Activated T-cell treated with anti-CD3 and anti-CD28 coated beads, Interleukin-2, amount 50 U/mL, for 72 hours (primary cell): ENCODE measurements at places on chromosomes 7 and 10. TPM values are rescaled to one million over a fixed set of nuclear protein-coding genes. Genes with fewer than 3 reads are reported as not detected.

DNA sequence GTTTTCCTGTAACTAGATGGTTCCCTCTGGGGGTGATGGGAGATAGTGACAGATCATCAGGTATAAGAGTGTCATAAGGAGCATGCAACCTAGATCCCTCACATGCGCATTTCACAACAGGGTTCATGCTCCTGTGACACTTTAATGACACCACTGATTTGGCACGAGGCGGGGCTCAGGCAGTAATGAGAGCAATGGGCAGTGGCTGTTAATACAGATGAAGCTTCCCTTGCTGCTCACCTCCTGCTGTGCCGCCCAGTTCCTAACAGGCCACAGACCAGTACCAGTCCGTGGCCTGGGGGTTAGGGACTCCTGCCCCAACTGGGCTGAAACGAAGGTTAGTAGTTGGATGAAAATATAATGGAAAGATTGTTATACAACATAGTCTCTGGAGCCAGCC is 201.6 kb upstream of the LRRN3 start:
- DNase-seq, result no peak

The CCL24 gene
- not detected for total RNA-seq

The CALCR gene
- total RNA-seq, result not detected

DNA sequence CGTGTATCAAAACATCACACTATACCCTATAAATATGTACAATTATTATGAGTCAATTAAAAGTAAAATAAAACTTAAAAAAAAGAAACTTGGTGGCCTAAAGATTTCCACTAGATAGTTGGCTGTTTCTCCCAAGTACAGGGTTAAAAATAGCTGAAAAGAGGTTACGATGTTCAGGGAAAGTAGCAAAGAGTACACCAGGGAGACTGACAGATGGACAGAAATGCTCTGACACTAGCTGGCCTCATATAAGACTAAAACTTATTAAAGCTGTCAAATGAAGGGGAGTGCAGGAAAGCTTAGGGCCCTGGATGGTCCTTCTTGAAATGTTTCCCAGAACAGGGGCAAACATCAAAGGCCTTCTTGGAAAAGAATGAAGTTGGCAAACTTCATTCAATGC is 51.3 kb downstream of the TCAF1 start:
- no peak for DNase-seq

DNA sequence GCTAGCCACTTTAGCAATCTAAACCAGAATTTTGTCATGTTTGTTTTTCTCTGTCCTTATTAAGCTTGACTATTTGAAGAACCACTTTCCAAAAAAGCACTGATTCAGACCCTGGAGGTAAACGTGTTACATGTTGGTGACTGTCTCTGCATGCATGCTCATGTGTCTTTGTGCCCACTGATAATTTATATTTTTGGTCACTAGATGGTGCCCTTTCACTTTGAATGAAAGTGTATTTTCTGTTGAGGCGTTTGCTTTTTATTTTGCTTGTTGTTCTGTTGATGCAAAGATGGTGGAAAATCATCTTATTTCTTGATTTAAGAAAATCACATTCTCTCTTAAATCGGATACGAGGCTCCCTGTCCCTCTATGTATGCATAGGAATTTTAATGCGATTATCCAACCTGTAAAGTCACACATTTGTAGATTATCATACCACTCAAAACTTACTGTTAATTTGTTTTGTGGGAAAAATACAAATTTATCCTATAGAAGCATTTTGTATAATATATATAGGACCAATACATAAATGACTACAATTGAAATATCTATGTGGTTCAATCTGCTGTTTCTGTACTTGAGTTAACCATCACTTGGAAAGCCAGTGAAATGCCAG is 269.3 kb downstream of the BICC1 start:
- DNase-seq, result no peak

The PTF1A gene
- total RNA-seq, result not detected

The PVRIG gene
- 34.4 TPM for total RNA-seq

The NKX1-2 gene
- not detected for total RNA-seq

The CALML3 gene
- total RNA-seq, result not detected

DNA sequence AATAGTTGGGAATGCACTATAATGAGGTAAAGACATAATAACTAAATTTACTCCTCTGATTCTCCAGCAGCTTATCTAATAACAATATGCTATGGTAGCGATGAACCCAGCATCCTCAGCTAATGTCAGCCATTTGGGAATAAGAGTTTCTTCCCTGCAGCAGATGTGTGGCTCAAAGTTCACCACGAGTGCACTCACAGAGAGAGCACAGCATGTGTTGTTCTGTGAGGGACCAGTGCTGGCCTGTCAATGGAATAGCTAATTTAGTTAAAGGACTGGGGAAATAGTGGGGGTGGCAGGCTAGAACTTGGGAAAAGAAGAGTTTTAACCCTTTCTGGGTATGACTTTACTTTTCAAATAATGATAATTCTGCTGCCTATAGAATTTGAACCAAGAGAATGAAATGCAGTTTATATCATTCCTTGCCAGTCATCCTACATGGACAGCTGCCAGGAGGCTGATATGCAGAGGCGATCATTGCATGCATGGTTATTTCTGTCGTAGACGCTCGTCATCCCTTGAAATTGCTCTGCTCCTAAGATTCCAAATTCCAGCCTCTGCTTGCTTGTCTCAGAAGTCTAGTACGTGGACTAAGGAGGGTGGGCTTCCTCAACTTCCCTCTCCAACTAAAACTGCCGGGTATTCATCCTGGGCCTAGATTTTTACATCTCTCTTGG is 355.6 kb downstream of the RNLS start:
- DNase-seq, result no peak

GRCh38 chr10:112287844-112288243 is 4.6 kb downstream of the TECTB start:
- no peak for DNase-seq

DNA sequence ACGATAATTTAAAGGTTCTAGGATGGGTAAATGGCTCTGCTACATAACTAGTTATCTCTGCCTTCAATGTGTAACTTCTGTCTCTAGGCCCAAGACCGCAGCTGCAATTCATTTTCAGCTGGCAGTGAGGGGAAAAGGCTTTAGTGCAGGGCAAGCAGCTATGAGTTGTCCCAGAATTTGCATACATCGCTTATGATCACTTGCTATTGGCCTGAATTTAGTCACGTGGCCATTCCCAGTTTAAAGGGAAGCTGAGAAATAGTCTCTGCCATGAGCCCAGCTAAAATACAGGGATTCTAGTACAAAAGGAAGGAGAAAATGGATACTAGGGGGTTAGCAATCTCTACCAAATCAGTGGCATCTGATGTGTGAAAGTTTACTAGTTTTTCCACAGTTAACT is 145.8 kb upstream of the IMMP2L start:
- DNase-seq, result no peak

DNA sequence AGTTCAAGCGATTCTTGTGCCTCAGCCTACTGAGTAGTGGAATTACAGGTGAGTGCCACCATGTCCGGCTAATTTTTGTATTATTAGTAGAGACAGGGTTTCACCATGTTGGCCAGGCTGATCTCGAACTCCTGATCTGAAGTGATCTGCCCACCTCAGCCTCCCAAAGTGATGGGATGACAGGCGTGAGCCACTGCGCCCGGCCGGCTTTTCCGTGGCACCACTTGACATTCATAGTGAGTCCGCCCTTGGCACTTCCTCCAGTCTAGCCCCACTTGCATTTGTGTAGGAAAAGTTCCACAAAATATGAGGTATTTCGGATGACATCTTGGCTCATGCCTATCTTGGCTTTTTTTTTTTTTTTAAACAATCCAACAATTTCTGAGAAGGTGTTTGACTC is 128.1 kb upstream of the ACBD5 start:
- no peak for DNase-seq

GRCh38 chr7:157366722-157367121 is 29.9 kb downstream of the DNAJB6 start:
- DNase-seq, result no peak

DNA sequence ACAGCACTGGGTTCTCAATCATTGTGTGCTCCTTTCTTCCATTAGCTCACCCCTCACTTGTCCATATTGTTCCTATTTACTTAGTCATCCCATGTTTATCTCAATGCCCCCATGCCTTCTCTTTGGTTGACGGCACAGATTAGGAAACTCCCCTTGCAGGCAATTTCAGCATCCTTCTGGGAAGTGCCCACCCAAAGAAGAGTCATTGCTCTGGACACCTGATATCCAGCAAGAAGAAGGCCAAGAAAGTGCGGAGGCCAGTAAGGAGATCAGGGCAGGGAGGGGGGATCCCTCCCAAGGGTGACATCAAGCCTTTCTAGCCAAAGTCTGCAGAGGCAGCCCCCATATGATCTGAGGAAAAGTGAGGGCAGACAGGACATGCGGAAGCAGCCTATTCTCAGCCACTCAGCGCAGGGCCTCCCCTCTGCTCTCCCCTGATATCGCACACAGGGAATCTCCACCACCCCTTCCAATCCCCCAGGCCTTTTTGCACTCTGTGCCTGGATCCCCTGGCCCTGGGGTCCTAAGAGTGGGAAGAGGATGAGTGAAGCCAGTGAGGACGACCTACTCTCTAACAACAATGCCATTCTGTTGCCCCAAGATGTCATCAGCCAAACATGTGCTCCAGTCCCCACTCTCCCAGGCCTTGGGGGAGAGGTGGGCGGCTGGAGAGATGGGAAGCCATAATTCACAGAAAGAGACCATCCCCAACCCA is 1.8 kb downstream of the TRPV6 start:
- DNase-seq, result no peak

- DNase-seq, result no peak
These were observed 6.6 kb downstream of the CPA5 start for GRCh38 chr7:130350945-130351790.

DNA sequence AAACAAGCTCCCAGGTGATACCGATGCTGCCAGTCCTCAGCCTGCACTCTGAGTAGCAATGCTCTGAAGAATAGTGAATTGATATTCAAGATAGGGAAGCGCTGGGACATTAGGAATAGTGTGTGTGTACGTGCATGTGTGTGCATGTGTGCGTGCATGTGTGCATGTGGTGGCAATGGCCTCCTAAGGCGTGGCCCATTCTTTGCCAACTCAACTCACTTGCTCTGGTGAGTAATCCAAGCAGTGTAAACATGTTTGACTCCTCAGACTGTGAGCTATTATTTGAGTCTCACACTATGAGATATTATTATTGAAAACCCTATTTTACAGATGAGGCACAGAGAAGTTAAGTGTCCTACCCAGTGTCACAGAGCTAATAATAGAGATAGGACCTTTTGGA is 186.6 kb downstream of the RAB11FIP2 start:
- DNase-seq, result no peak

DNA sequence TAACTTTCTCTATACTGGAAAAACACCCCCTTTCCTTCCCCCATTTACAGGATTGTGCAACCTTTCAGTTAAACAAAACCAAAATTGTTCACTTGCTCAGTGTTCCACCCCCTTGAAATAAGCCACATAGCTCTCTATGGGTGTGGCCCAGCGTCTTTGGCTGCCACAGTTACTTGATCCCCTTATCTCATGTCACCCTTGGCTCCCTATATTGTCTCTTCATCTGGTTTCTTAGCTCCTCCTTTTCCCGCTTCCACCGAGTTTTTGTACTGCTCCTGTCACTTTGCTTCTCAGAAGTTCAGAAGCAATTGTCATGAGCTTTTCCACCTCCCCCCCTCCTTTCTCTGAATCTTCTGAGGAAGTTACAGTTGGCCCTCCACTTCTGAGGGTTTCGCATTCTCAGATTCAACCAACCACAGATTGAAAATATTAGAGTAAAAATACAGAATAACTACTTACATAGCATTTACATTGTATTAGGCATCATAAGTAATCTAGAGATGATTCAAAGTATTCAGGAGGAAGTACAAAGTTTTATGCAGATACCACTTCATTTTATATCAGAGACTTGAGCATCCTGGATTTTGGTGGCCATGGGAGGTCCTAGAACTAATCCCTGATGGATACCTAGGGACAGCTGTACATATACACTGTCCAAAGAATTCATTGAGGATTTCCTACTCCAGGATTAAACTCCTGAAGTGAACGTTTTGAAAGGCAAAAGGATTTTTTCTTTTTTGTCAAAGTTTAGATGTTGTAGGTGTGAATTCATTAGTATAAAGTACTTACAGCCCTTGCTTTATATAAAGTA is 60.4 kb downstream of the ADD3 start:
- peak; percentile 39 for DNase-seq

DNA sequence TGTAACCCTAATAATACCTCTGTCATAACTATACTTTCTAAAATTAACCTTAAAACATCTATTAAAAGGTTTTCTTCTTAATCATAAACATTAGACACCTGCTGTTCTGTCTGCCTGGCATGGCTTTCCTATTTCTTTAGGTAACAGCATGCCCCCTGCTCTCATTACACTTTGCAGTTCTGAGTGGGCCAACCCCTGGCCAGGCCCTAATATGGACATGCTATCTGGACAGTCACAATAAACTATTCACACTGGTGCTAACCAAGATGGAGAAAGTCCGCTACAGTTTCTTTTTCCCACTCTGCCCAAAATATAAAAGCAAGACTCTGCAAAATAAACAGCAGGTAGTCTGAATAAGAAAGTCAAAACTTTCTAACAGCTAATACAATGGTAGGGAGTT is 84.0 kb downstream of the ELAPOR2 start:
- DNase-seq, result no peak

The ARMS2 gene
- not detected for total RNA-seq

The HSPA12A gene
- total RNA-seq, result 0.72 TPM

The ACBD7 gene
- total RNA-seq, result 5.5 TPM

DNA sequence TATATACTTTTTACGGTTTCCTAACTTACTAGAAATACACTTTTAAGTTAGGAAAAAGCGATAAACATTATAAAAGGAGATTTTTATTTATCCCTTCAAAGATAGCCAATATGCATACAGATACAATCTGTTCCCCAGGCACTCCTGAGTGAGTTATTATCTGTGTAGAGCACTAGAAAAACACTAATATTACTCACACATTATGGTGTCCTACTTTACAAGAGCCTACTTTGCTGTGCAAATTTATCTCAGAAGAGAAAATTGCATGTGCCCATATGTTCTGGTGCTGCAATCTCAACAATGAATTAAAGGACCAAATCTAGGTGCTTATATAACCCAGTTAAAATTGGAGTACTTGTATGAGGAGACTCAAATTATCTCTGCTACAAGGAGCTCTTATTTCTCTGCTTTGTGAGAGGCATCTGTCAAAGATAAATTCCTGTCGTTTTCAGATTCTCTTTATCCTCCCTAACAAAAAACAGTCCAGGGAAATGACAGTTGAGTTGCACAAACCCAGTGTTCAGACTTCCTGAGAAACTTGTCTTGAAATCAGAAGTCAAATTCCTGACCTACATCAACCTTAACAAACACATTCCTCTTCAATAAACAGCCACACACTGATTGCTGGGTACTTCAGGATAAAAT is 28.9 kb downstream of the CPA1 start:
- DNase-seq, result no peak
